ENCODE measurements at places on chromosomes 6 and 20. TPM values are rescaled to one million over a fixed set of nuclear protein-coding genes. Genes with fewer than 3 reads are reported as not detected.

DNA sequence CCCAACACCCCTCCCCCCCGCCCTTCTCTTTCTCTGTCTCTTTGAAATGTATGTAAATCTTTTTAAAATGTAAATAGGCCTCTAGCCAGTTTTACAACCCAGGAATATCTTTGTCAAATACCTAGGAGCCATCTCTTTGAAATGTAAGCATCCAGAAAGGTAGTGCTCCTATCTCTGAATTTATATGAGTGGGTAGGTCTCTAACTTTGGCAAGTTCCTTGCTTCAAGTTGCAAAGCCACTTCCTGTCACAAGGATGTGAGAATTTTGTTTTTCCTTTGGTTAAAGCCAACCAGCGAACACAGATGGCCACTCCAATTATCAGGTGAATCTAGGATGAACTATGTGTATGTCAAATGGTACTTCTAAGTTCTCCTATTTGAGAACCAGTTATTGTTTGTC is 6.2 kb upstream of the DEFB132 start:
- DNase-seq = no peak
- peaks cover 6% of the 10 kb centered on the region for H3K4me1 ChIP-seq
- H3K27ac ChIP-seq = no peak overlapping the region
- H3K4me3 ChIP-seq = no peak overlapping the region
- peaks cover 80% of the 10 kb centered on the region for H3K27me3 ChIP-seq

DNA sequence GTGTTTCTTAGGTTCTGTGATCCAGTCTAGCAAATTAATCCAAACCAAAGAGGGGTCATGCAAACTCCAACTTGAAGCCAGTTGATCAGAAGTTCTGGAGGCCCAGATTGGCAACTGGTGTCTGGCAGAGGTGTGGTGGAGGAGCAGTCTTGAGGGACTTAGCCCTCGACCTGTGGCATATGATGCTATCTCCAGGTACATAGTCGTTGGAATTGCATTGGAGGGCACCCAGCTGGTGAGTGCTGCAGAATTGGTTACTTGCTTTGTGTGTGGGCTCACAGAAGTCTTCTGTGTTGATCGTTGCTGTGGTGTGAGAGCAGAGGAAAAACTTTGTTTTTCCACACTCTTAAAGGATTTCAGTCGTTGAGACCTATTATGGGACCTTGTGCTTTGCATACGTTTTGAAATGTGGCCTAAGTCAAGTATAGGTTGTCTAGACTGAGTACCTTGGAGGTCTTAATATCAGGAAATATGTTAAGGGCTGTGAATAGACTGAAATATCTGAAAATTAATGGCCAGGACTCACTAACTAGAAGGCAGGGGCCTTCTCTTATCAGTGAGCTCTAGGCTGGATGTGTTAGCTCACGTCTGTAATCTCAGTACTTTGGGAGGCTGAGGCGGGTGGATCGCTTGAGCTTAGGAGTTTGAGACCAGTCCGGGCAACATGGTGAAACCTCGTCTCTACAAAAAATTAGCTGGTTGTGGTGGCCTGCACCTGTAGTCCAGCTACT is 7.8 kb downstream of the PANK2 start:
- H3K4me1 ChIP-seq = peaks cover 2% of the 10 kb centered on the region
- DNase-seq = no peak
- no peaks in the 10 kb centered on the region for H3K36me3 ChIP-seq

CCM2L gene
- total RNA-seq = 0.75 TPM

DNA sequence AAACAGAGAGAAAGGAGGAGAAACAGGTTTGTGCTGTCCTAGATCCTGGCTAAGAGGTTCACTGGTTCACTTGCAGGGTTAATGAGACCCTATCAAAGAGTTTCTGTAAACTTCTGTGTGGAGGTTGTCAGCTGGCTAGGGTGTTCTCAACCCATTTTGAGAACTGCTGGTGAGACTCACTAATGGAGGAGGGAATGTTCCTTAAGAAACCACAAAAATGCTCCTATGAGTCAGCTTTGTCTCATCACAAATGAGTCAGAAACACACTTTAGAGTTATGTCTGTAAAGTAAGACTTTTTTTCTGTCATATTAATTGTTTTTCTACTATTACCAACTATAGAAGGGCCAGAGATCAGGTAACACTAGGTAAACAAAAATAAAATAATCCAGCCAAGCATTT is 884.4 kb downstream of the PHF3 start:
- no peaks in the 10 kb centered on the region for H3K27me3 ChIP-seq
- peaks cover 4% of the 10 kb centered on the region for H3K4me1 ChIP-seq
- no peak for DNase-seq
- H3K27ac ChIP-seq = no peak overlapping the region

DNA sequence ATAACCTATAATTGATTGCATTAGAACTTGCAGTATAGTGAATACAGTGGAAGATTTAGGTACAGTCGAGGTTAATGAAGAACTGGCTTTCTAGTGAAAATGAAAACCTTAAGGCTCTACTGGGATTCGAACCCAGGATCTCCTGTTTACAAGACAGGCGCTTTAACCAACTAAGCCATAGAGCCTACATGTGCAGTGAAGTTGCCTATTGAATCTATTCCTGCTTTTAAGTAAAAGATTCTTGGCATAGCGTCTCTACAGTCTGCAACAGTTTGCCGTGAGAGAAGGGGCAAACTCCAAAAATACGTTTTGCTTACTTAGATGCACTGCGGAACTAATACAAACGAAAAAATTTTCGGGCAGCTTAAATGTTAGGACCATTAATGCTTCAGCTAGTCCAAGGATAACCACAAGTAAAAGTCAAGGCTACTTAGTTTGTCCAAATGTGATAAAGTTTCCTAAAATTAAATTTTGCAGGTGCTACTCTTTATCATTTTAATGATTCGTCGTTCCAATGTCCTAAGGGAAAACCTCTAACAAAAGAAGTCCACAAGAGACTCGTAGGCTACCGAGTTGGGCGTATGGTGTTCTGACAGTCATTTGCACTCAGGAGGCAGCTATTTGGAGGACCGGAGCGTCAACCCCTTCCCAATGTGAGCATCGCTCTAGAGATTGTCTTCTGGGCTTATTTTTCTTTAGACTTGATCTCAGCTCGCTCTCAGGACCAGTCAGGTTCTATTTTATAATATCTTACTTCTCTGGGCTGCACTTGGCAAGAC is 31.3 kb upstream of the ZSCAN23 start:
- peak overlapping the region; percentile 86 for H3K4me3 ChIP-seq
- DNase-seq = peak; percentile 78
- H3K27me3 ChIP-seq = peaks cover 23% of the 10 kb centered on the region
- no peaks in the 10 kb centered on the region for H3K4me1 ChIP-seq
- H3K36me3 ChIP-seq = no peaks in the 10 kb centered on the region

- H3K4me3 ChIP-seq = no peak overlapping the region
- H3K27ac ChIP-seq = no peak overlapping the region
- no peaks in the 10 kb centered on the region for H3K27me3 ChIP-seq
- DNase-seq = no peak
- H3K4me1 ChIP-seq = peaks cover 6% of the 10 kb centered on the region
Observed at GRCh38 chr6:108581932-108582475, 21.3 kb downstream of the FOXO3 start.

DNA sequence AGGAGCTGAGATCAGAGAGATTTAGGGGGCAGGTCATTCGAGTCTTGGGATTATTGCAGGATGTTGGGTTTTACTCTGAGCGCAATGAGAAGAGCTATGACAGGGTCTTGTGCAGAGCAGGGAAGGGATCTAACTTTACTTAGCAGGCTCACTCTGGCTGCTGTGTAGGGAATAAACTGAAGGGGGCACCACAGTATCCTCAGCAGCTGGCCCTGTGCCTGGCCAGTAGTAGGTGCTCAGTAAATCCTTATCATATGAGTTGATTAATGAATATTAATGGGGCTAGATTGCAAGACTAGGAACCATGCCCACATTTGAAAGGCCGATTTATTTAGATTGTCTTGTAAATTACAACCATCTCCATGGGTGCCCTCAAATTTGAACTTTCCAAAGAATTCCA is 4.6 kb upstream of the MDGA1 start:
- DNase-seq = no peak
- H3K27ac ChIP-seq = no peak overlapping the region
- H3K36me3 ChIP-seq = no peaks in the 10 kb centered on the region
- peaks cover 35% of the 10 kb centered on the region for H3K4me1 ChIP-seq

CLDN20 gene
- total RNA-seq = not detected

DNA sequence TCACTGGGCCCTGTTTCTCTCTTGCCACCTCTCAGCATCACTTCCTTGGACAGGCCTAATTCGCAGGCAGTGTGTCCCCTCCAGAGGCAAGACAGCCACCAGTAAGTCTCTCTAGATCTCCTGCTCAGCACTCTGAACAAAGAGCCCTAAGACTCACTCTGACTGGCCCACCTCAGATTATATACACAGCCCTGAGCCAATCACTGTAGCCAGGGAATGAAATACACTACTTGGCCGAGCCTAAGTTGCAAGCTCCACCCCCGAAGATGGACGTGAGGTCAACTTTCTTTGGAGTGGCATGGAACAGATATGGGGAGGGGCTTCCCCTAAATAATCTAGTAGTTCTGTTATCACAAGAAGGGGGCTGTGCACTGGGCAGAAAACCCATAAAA is 4.1 kb downstream of the BPI start:
- H3K4me1 ChIP-seq = peaks cover 9% of the 10 kb centered on the region
- no peak overlapping the region for H3K4me3 ChIP-seq
- no peaks in the 10 kb centered on the region for H3K27me3 ChIP-seq
- DNase-seq = no peak

DNA sequence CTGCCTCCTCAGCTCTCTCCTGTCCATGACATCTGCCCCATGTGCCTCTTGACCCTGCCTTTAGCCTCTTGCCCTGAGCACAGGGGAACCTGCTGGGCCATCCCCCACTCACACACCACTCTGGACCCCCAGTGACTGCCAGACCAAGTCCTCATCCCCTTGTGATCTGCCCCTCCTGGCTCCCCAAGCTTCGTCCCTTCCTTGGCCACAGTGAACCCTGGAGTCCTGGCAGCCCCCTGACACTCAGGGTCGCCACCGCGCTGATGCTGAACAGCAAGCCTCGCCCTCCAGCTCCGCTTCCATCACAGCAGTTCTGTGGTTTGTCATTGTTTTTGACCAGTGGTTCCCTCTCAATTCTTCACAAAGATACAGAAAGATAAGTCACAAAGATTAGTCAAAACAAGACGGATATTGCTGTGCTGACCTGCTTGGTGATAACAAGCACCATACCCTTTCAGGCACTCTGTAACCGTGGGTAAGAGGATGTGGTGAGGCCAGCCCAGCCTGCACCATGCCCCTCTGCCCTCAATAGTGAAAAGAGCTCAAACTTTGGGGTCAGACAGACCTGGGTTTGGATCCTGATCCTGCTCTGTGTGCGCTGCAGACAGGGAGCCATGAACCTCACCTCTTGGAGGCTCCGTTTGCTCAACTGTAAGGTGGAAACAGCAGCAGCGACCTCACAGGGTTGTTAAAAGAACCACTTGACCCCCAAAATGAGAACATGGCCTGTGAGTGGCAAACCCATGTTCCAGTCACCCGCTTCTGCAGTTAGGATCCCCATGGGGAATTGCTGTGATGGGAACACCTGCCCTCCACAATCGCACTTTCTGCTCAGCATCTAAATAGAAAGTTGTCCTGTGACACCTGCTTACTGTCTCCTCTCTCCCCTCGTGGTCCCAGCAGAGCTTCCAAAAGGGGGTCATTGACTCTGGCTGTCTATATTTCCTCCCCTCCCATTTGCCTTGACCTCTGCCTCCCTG is 114.5 kb downstream of the TOX2 start:
- H3K27me3 ChIP-seq = no peaks in the 10 kb centered on the region
- H3K27ac ChIP-seq = no peak overlapping the region
- DNase-seq = no peak

NDUFAF5 gene
- 16.9 TPM for total RNA-seq

- H3K4me1 ChIP-seq = no peaks in the 10 kb centered on the region
- H3K36me3 ChIP-seq = no peaks in the 10 kb centered on the region
- H3K27me3 ChIP-seq = no peaks in the 10 kb centered on the region
- no peak overlapping the region for H3K4me3 ChIP-seq
- DNase-seq = no peak
Observed at GRCh38 chr6:168508903-168509302, 67.9 kb downstream of the SMOC2 start.

- no peaks in the 10 kb centered on the region for H3K36me3 ChIP-seq
- no peak overlapping the region for H3K4me3 ChIP-seq
- no peaks in the 10 kb centered on the region for H3K27me3 ChIP-seq
Observed at GRCh38 chr6:101116337-101116736, 235.2 kb upstream of the ASCC3 start.

DNA sequence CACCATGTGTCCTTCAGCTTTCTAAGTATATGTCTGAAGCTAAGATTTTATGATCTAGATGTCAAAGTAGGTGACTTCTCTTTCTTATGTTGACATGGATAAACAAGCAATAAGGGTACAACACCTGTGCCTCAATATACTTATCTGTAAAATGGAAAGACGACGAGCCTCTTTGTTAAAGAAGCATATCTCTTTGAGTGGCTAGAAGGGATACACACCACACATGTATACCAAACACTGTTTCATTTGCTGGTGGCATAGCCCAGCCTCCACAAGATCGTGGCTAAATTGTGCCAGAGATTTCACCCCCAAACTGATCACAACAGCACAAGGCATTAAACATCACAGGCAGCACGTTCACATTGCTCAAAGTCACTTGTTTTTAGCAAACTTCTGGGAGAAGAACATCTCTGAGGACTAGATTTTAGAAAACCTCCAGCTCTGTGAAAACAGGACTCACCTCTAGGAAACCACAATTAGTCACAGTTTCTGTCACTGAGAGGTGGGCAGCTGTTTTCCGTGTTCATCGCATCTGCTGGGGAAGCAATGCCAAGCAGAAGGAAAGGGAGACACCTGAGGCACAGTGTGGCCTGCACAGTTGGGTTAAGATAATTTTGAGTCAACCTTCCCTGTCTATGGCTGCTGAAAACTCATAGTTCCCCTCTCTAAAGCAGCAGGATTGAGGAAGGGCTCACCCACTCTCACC is 263.0 kb upstream of the PLCB4 start:
- H3K36me3 ChIP-seq = no peaks in the 10 kb centered on the region
- no peaks in the 10 kb centered on the region for H3K4me1 ChIP-seq
- no peaks in the 10 kb centered on the region for H3K27me3 ChIP-seq
- DNase-seq = no peak

- DNase-seq = no peak
- H3K27ac ChIP-seq = no peak overlapping the region
- no peaks in the 10 kb centered on the region for H3K27me3 ChIP-seq
- H3K4me1 ChIP-seq = no peaks in the 10 kb centered on the region
- H3K36me3 ChIP-seq = no peaks in the 10 kb centered on the region
Observed at GRCh38 chr20:44837946-44838345, 27.6 kb upstream of the RIMS4 start.

GRCh38 chr6:42071881-42072583 is 21.7 kb downstream of the TAF8 start:
- H3K4me3 ChIP-seq = no peak overlapping the region
- H3K4me1 ChIP-seq = no peaks in the 10 kb centered on the region
- no peaks in the 10 kb centered on the region for H3K36me3 ChIP-seq
- no peak overlapping the region for H3K27ac ChIP-seq
- H3K27me3 ChIP-seq = no peaks in the 10 kb centered on the region

DEFB124 gene
- total RNA-seq = not detected

GRCh38 chr6:23013776-23014175 is 444.4 kb downstream of the HDGFL1 start:
- no peaks in the 10 kb centered on the region for H3K36me3 ChIP-seq
- H3K27me3 ChIP-seq = no peaks in the 10 kb centered on the region
- no peak overlapping the region for H3K4me3 ChIP-seq
- no peaks in the 10 kb centered on the region for H3K4me1 ChIP-seq

- no peaks in the 10 kb centered on the region for H3K36me3 ChIP-seq
- peaks cover 42% of the 10 kb centered on the region for H3K4me1 ChIP-seq
- H3K27me3 ChIP-seq = no peaks in the 10 kb centered on the region
- peak; percentile 60 for DNase-seq
- no peak overlapping the region for H3K27ac ChIP-seq
Observed at GRCh38 chr20:32675223-32675975, 1.7 kb upstream of the C20orf203 start.

Measured in neural progenitor cell (in vitro differentiated cells).